ENCODE measurements at places on chromosomes 13 and 19. TPM values are rescaled to one million over a fixed set of nuclear protein-coding genes. Genes with fewer than 3 reads are reported as not detected.

The IER2 gene
- total RNA-seq, result 27.4 TPM

The NALCN gene
- total RNA-seq, result 5.2 TPM

The C1QTNF9B gene
- total RNA-seq, result not detected

DNA sequence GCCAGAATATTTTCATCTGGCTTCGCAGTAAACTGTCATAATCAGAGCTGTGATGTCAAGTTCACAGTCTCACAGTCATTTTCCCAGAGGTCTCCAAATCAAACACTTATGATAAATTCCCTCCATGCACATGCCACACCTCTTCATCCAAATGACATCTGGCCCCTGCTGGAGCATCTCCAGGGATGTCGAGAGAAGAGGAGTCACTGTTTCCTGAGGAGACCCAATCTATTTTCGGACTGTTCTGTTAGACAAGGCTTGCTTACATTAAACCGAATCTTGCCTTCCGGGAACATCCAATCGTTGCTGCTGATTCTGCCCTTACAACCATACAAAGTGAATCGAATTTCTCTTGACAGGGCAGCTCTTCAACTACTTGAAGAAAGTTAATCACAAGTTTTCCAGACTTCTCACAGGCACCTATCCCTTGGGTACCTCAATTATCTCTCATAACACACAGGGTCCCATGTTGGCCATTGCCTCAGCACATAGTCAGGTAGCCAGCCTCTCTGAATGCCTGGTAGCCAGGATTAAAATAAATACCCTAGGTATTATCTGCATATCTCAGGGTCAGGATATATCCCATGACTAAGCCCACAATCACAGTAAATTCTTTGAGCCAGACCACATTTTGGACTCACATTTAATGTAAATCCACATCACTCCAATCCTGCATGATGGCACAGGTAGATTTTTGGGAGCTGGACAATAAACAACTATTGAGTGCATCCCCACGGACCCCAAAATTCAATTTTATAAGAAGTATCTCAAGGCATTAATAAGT lies 182.5 kb downstream of the ABCC4 start:
- DNase-seq, result no peak

- DNase-seq, result no peak
These were observed 23.5 kb downstream of the ACTN4 start for GRCh38 chr19:38670921-38671398.

The RDH8 gene
- not detected for total RNA-seq

DNA sequence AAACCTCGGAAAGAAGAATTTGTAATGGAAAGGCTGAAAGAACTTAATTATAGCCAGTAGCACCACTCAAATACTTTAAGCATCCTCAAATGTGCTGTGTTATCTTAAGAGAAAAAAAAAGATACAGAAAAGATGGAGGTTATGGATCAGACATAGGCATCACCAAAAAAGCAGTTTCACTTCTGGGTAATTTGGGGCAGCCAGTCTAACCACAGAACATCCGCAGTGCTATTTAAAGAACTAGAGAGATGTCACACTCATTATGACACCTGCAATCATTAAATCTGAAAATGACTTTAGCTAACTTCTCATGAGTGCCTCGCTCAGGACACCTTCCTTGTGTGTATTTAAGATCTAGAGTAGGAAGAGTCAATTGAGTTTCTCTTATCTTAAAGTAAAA lies 211.8 kb downstream of the RBM26 start:
- no peak for DNase-seq

- no peak for DNase-seq
These were observed 1.7 kb downstream of the SAMD1 start for GRCh38 chr19:14088634-14089411.

The LNX2 gene
- total RNA-seq, result 10.6 TPM

DNA sequence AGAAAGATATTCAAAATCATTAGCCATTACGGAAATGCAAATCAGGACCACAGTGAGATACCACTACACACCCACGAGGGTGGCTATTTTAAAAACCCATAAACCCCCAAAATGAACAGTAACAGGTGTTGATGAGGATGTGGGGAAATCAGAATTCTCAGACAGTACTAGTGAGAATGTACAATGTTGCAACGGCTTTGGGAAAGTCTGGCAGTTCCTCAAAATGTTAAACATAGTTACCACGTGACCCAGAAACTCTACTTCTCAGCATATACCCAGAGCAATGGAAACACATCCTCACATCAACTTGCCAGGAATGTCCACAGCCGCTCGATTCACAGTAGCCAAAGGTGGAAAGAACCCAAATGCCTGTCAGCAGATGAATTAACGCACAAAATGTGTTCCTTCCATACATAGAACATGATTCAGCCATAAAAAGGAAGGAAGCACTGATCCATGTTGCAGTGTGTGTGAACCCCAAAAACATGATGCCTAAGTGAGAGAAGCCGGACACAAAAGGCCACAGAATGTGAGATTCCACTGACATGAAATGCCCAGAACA lies 7.0 kb downstream of the PLVAP start:
- no peak for DNase-seq

DNA sequence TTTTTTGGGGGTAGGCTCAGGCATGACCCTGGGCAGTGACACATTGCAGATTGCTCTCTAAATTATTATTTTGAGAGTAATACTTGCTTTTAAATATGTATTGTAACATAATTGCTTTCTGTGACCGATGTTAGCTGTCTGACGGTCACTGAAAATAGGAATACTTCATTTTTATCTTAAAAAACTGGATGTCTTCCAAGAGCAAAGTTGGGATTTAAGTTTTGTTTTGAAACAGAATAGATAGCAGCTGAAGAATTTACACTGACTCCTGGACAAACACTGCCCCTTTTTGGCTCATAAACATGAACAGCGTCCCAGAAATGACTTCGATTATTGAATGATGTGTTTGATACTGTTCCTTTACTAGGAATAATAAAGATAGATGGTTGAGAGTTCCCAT lies 535.9 kb downstream of the GPC5 start:
- DNase-seq, result no peak

GRCh38 chr13:41241626-41242025 lies 21.8 kb downstream of the MTRF1 start:
- no peak for DNase-seq

The AXL gene
- total RNA-seq, result 238 TPM
